NCI-H1092 (cell line): ENCODE measurements at places on chromosomes 2 and 18.
A peak's percentile ranks its signal among the peaks of the same experiment; 100 is the strongest.

DNA sequence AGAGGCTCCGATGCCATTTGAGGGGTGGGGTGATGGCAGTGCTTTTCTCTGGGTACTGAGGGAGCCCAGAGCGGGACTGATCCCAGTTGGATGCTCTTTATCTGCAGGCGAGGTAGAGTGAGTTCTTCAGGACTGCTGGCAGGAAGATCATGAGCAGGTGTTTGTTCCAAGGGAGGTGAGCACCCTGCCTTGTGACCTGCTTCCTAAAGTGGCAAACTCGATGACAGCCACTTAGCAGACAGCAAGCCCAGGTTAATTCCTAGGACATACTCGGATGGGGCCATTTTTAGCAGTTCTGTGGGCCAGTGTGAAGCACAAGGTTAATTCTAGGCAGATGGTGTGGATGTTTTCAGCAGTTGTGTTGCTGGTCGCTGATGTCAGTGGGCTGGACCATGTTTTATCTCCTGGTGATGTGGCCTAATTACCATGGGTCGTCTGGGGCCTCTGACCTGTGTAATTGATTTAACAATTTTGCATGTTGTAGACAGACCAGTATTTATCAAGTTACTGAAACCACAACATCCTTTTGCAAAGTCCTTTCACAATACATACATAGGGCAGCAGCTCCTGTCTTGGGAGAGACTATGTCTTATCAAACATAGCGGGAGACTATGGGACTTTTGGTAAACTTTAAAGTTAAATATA, 4.9 kb downstream of the FKBP1B start:
- DNase-seq, result no peak

GRCh38 chr2:150494234-150494945, 6.9 kb upstream of the RND3 start:
- no peak for DNase-seq

- DNase-seq, result no peak
These were observed 228.0 kb downstream of the ETAA1 start for GRCh38 chr2:67625178-67625577.

DNA sequence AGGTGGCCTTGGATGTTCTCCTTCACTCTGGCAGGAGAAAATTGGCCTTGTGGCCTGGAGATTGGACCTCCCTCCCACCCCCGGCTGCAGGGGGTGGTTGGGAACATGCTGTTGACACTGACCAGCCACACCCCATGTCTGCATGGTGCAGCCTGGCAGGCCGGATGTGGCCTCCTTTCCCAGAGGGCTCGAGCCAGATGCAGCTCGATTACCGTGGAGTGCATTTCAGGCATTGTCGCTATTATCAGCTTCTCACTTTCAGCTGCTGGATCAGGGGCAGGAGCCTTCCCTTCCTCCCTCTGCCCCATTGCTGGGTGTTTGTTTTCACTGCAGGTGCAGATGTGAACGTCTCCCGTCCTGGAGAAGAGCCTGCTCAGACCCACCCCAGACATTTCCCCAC, 211.0 kb upstream of the SIX2 start:
- peak; percentile 44 for DNase-seq

GRCh38 chr2:229714736-229715541, 584 bp upstream of the DNER start:
- no peak for DNase-seq

- DNase-seq, result no peak
These were observed 304.1 kb downstream of the NRXN1 start for GRCh38 chr2:50727636-50728339.

DNA sequence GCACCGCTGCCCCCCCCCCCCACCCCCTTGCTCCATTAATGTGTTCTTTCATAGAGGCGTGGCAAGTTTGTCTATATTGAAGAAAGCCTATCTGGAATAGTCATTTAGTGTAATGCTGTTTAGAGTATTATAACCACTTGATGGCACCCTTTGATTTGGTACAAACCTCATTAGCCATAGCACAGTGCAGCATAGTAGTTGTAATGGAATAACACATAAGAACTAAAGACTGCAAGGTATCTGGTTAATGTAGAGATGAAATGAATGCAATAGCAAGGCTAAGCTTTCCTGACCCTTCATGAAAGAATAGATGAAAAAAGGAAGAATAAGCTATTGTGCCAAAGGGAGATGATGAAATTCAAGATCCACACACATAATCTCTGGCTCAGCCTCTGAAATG, 81.9 kb downstream of the EHBP1 start:
- no peak for DNase-seq

GRCh38 chr18:35519148-35519899, 21.6 kb upstream of the INO80C start:
- DNase-seq, result no peak
